H1 (cell line): ENCODE measurements at places on chromosomes 5 and 9.

DNA sequence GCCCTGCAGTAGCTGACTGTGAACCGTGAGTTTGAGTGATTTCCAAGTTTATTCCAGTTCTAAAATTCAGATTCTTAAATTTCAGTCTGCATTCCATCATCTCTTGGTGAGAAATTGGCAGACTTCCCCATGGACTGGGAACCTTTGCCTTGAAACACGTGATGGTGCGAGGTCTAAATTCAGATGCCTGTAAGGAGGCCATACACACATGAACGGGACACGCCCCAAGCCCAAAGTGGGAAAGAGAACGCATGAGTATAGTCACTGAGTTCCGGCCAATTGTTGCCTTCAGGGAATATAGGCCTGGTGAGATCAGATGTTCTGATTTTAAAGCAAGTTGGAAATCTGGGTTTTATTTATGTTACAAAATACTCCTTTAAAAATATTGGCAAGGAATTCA, 1084.4 kb upstream of the WWC1 start:
- DNase-seq = no peak

GRCh38 chr5:143244990-143245389, 158.5 kb downstream of the NR3C1 start:
- no peak for DNase-seq

GRCh38 chr5:86807046-86808031, 189.6 kb downstream of the COX7C start:
- DNase-seq = no peak

DNA sequence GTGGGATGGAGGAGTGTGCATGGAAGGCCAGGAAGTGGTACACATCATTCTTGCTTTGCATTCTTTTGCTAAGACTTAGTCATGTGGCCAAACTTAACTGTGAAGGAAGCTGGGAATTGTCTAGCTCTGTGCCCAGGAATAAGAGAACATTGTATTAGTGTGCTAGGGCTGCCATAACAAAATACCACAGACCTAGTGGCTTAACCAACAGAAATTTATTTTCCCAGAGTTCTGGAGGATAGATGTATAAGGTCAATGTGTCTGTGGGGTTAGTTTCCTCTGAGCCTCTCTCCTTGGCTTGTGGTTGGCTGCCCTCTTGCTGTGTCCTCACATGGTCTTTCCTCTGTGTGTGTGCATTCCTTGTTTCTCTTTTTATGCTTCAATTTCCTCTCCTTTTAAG, 32.4 kb downstream of the NNT start:
- DNase-seq = no peak
